Kidney (tissue), 22 donors: ENCODE measurements at places on chromosomes 2 and 18.

- no peak for DNase-seq
Observed at GRCh38 chr2:107776362-107776761, 50.3 kb upstream of the RGPD4 start.

DNA sequence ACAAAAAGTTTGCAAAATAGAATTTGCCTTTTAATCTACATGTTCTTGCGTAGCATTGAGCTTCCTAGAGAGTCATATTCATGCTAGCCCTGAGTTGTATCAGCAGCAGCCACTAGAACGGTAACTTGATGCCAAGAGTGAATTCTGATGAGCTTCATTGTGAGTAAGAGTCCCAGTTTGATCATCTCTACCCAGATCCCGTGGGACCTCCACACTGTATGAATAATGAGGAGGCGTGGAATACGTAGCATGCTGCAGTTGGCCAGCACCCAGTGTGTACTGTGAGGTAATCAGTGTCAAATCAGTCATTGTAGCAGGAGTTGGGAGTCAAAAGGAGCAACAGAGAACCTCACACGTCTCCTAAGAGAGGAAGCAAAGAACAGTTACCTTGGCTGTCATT is 197.9 kb downstream of the NEDD4L start:
- DNase-seq = no peak

DNA sequence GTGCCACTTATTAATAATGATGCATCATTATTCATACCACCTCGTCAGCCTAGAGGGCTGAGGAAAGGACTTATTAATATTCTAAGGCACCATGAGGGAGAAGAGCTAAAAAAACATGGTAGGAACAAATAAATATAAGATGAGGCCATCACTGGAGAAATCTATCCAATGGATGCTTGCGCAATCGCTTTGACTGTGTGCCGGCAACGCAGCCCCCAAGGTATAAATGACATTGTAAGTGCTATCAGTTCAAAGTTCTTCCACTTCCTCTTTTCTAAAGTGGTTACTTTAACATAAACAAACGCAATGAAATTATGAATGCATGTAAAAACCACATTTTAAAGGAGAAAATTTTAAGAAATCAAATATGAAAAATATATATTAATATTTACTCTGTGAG is 164.6 kb downstream of the EIPR1 start:
- no peak for DNase-seq

- no peak for DNase-seq
Observed at GRCh38 chr2:225131898-225132297, 89.6 kb upstream of the DOCK10 start.

DNA sequence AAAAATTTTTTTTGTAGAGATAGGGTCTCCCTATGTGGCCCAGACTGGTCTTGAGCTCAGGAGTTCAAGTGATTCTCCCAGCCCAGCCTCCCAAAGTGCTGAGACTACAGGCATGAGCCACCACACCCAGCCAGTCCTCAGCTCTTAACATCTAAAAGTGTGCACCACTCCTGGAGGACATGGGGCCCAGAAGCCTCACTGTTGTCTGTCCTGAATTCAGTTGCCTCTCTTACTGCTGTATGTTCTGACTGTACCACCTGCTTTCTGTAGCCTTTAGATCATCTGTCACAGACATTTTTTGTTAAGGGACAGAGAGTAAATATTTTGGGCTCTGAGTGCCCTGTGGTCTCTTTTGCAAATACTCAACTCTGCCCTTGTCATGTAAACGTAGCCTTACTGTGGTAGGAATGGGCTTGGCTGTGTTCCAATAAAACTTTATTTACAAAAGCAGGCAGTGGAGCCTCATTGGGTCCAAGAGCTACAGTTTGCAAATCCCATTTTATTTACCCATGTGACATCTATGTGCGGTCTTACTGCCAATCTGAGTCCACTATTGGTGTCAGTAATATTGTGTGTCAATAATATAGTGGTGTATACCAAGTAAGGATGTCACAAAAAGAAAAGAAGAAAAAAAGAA is 38.1 kb downstream of the TMEM37 start:
- no peak for DNase-seq

DNA sequence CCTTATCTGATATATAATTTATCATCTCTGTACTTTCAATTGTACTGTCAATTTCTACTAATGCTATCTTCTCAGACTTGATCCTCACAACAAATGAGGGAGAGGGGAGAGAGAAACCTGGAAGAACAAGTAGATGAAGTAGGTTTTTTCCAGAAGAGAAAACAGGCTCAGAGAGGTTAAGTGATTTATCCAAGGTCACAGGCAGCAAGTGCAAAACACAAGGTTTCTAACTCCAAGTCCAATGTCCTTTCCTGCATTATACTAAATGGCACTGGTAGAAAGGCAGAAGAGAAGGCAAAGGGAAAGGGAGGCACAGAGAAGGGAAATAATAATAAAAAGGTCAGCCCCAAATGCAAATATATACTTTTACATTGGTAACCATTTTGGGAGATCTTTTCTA is 7.5 kb downstream of the MEX3C start:
- DNase-seq = no peak

- DNase-seq = no peak
Observed at GRCh38 chr2:6995391-6996097, 78.3 kb downstream of the RNF144A start.

DNA sequence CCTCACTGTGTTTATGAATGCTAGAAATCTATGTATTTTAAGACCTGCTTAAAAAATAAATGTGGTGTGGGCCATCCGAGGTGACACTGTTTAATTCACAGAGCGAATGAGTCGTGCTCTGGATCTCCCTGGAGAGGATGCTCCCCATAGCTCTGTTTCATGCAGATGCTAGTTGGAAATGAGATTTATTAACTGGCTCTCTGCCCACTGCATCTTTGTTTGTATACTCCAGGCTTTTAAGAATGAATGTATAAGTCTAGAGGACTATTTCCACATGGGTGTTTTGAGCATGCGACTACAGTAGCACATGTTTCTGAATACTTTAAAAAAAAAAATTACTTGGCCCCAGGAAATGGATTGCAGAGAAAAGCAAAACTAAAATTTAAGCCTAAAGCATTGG is 3.9 kb downstream of the MAPRE2 start:
- DNase-seq = peak; percentile 62

- DNase-seq = no peak
Observed at GRCh38 chr2:99824758-99825157, 317.6 kb downstream of the AFF3 start.

- DNase-seq = no peak
Observed at GRCh38 chr2:40284797-40285196, 167.1 kb downstream of the SLC8A1 start.

DNA sequence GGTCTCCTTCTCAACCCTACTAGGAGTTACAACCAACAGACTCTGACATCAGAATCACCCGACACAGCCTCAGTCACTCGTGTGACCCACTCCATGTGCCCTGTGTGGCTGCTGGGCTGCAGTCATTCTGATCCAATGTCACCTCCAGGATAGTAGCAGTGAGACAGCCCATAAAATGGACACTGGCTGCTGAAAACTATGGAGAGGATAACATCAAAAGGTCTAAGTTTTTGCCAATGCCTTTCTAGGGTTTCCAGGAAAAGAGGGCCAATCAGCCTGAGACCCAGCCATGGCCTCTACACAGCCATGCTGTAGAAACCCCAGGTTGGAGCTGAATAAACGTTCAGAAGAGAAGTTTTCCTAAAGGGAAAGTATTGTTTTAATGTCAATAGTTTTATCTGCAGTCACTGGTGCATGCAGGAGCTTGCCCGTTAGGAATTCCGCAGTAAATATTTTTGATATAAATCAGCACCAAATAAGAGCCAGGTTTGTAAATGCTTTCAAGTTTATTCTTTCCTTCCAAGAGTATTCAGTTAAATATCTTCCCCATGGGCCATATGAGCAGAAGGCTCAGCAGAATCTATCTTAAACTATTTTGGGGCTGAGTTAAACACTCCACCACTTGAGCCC is 92.2 kb upstream of the PID1 start:
- DNase-seq = no peak

- no peak for DNase-seq
Observed at GRCh38 chr2:236827997-236828396, 257.7 kb upstream of the COPS8 start.

DNA sequence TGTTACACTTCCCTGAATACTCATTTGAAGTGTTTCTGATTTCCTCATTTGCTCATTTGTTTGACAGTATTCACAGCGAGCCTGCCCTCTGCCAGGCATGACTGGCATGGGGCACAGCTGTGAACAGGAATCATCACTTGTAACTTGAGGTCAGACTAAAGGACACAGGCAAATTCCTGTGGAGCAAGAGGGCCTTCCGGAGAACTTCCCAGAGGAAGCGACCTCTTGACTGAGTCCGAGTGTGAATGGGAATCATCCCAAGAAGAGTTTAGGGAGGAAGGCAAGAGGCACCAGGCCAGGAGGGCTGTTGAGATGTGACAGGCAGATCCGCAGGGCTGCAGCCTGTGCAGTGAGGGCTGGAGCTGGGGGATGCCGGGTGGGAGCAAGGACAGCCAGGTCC is 45.4 kb downstream of the LIMS1 start:
- peak; percentile 77 for DNase-seq

DNA sequence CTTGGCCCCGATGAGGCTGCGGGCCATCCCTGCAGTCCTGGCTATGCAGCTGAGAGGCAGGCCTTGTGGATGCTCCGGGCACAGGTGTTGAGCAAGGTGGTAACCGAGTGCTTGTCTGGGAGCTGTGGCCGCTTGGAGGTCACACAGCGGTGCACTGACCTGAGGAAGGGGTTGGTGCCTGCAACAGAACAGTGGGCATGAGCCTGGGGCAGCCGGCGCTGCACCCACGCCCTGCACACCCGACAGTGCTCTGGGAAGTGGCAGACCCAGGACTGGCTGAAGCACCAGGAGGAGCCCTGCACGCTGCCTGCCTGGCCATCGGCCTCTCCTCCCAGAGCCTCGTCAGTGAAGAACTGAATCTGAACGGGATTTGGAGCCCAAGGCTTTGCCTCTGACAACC is 8.2 kb upstream of the POTEE start:
- DNase-seq = no peak

- DNase-seq = no peak
Observed at GRCh38 chr2:25306777-25307368, 34.9 kb downstream of the DNMT3A start.

DNA sequence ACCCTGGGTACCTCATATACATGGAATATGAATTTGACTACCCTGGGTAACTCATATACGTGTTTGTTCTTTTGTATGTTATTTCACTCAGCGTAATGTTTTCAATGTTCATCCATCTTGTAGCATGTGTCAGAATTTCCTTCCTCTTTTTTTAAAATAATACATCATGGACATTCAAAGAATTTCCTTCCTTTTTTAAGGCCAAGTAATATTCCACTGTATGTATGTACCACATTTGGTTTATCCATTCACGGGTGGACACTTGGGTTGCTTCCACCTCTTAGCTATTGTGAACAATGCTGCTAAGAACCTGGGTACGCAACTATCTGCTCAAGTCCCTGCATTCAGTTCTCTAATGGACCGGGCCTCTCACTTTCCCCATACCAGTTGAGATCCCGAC is 40.3 kb downstream of the FAM178B start:
- no peak for DNase-seq
